Melanocyte of skin (primary cell): ENCODE measurements at places on chromosomes 3 and 15. TPM values are rescaled to one million over a fixed set of nuclear protein-coding genes. Genes with fewer than 3 reads are reported as not detected.

The PLSCR5 gene
- total RNA-seq: not detected in 2 replicates

The GCNT3 gene
- 0.36 and 0.69 TPM in 2 replicates for total RNA-seq

The MUC20 gene
- under 0.01 and 0.73 TPM in 2 replicates for total RNA-seq

The PTH1R gene
- total RNA-seq: 0.31 and 0.33 TPM in 2 replicates
